ENCODE measurements at places on chromosomes 1 and 21. TPM values are rescaled to one million over a fixed set of nuclear protein-coding genes. Genes with fewer than 3 reads are reported as not detected.

- DNase-seq: no peak
Measured at GRCh38 chr1:153651771-153652170, 6.7 kb upstream of the SNAPIN start.

- DNase-seq: no peak
Measured at GRCh38 chr1:171902527-171902926, 61.2 kb downstream of the DNM3 start.

- DNase-seq: no peak
Measured at GRCh38 chr21:29125979-29126378, 4.5 kb upstream of the MAP3K7CL start.

GRCh38 chr1:44964396-44964795 is 22.0 kb downstream of the EIF2B3 start:
- no peak for DNase-seq

DNA sequence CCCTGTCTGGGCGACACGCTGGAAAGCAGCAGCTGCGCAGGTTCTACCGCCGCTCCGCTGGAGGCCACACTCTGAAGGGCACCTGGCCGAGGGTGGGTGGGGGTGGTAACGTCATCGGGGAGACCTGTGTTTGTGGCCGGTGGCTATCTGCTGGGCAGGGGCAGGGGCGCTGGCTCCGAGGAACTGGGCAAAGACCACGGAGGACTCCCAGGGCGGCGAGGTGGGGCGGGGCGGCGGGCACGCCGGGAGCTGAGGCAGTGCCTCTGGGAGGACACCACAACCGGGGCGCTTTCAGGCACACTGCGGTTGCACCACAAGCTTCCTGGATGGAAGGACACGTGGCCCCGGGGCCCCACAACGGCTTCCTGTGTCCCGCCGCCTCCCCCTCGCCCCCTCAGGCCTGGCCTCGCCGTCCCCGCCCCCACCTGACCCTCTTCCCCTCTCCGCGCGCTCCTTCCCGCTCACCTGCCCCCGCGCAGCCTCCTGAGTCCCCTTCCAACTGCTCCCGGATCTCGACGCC is 3.3 kb upstream of the DENND2D start:
- no peak for DNase-seq

- DNase-seq: no peak
Measured at GRCh38 chr1:89279011-89279466, 6.4 kb upstream of the GBP5 start.

DNA sequence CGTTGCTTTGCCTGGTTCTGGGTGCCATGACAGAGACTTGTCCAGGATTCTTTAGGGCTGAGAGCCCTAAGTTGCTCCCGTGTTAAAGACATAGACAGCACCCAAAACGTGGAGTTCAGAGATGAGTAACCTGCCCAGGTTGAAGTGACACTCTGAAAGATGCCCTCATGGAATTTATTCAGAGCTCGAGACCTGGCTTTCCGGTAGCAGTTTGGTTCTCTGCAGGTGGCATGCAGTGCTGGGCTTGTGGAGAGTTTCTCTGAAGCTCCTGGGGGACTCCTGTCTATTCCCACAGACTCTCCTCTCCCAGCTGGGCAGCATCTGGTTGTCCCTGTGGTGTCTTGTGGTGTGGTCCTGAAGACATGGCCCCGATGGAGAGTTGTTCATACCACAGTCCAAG is 241.0 kb downstream of the RHOU start:
- DNase-seq: no peak

DNA sequence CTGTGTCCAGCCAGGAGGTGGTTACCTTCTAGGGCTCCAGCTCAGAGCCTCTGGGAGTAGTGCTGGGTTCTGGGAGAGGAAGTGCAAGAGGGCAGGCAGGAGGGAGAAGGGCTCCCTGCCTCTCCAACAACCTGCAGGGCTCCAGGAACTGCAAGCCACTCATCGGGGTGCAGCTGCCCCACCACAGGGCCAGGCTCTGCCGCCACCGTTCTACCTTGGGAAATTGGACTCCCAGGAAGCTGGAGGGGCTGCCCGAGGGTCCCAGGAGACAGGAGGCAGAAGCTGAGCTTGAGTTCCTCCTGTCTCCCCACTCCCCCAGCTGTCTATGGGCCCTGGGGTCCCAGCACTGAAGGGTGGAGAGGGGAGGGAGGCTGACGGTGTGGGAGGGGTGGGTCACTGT is 7.4 kb upstream of the PRDM16 start:
- DNase-seq: no peak

DNA sequence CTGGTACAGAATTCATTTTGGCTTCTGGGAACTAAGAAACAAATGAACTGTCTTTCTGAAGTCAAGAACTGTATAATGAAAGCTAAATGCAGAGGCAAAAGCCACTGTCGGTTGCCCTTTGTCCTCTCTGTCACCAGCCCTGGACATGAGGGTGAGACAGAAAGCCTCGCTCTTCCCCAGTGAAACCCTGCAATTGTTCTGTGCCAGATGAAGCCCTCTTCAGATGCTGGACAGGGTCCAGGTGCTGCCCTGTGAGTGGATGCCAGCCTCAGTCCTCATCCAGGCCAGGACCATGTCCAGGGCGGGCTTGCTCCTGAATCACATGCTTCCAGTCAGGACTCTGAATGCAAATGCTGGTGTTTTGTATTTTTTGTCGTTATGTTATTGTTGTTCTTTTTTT is 138.7 kb downstream of the RUNX1 start:
- DNase-seq: no peak

GRCh38 chr1:231926340-231926739 is 299.8 kb downstream of the DISC1 start:
- DNase-seq: peak; percentile 11

DNA sequence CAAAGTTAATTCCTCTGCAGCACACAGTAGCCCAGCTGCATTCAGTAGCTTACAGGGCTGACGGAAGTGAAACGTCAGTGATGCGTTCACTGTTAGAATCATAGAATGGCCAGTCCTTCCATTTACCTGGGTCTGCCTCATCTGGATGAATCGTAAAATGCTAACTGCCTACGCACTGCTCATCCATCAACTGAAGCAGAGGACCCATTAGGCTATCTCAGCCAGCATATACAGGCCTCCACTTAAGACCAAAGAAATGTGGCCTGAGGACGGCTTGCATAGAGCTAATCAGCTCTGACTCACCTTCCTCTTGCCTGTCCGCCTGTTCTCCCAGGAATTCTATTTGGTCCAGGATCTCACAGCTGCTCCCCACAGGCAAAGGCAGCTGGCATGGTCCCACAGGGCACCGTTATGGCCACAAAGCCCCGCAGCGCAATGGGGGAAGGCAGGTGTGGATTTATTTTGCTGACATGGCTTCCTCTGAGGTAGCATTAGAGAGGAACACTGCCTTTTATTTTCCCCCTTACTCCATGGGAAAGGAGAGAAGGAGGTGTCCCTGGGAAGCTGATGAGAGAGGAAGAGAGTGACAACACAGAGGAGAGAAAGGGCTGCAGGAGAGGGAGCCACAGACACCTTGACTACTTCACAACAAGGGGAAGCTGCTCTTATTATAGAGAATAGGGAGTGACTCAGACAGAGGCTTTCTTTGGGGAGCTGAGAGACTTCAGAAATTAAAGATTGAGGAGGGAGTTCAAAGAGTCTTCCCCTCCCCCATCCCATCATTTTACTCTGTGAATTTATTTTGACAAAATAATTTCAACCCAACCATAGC is 177.6 kb downstream of the HHIPL2 start:
- no peak for DNase-seq

GRCh38 chr1:61332196-61332753 is 249.9 kb downstream of the NFIA start:
- DNase-seq: no peak

DNA sequence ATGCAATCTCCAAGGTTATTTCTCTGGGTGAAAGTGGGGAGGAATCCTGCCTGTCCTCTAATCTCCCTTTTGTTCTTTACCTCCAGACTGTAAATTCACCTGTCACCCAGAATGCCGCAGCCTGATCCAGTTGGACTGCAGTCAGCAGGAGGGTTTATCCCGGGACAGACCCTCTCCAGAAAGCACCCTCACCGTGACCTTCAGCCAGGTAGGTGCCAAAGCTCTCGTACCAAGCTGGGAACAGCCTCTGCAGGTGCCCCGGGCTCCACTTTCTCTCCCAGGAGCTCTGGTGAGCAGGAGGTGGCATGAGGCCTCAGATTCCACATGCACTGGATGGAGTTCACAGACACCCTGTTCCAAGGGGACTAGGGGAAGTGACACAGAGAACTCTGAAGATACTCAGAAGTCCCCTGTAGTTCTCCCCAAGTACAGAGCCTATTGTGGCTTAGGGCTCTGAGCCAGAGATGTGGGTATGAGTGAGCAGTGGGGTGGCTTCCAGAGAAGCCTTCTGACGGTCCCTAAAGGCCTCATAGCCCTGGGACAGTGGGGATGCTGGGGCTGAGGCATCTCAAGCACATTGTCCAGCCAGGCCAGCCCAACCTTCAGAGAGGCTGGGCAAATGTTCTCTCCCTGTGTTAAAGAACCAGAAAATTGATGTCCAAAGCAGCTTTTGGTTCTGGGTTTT is 30.9 kb downstream of the RASSF5 start:
- no peak for DNase-seq

- DNase-seq: no peak
Measured at GRCh38 chr1:18192182-18192581, 84.6 kb downstream of the IGSF21 start.

DNA sequence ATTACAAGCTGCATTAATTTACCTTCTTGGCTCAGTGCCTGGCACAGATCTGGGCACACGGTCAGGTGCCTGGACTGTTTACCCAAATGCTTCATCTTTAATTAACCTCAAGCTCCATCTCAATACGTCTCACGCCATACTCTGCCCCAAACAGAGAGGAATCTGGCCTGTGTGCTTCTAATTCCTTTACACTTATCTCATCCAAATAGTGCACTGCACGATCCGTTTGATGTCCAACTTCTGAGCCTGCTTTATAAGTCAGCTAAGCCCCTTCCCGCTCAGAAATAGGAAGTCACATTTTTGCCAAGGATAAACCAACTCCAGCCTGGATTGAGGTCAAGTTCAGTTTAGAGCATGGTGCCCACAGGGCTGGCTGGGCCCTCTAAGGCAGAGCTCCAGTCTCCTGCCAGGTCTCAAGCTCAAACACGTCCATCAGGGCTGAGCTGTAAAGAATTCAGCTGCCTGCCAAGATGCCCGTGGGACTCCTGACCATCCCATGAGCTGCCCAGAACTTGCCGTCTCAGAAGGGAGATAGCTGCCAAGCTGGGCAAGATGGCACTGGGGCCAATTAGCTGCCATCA is 233.5 kb downstream of the TRABD2B start:
- DNase-seq: no peak

GRCh38 chr1:232511172-232511571 is 118.8 kb downstream of the SIPA1L2 start:
- DNase-seq: no peak

Gene CD34
- total RNA-seq: 14.7 TPM

Gene ATP1A4
- total RNA-seq: not detected

Gene CFAP74
- not detected for total RNA-seq

Gene CDC20
- total RNA-seq: 27.5 TPM

Gene CYP4Z1
- total RNA-seq: 0.20 TPM

Gene AMY1A
- not detected for total RNA-seq

Gene GOLT1A
- total RNA-seq: under 0.01 TPM
